ENCODE measurements at places on chromosomes 3 and 15.

DNA sequence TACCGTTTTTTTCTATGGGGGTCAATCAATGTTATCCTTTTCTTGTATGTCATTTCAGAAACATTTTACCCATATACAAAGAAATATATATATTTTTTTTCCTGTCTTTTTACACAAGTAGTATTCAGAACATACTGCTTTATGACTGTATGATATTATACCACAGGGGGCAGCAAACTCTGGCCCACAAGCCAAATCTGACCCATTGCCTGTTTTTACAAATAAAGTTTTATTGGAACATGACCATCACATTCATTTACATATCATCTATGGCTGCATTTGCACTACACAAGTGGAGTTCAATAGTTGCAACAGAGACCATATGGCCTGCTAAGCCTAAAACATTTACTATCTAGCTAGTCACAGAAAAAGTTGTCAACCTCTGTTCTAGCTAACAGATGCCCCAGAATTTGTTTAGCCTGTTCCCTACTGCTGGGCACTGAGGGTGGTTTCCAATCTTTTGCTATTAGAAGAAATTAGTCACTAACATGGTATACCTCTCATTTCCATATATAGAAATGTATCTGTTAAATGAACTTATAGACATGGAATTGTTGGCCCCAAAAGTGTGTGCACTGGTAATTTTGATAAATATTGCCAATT lies 57.7 kb downstream of the BFSP2 start:
- DNase-seq = no peak

DNA sequence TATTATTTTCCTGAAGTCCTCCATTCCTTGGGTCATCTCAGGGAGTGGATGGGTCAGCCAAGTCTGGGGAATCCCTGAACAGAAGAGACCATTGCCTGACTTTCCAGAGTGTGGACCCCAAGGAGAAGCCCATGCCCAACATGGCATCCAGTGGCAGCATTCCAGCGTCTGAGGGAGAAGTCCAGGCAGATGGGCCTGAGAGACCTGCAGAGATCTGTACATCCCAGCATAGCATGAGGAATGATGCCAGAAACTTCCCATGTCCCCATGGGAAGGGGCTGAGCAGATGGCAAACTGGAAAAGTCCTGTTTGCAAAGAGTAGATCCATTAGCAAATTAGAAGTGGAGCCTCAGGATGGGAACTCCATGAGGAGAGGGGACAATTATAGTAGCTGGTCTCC lies 17.6 kb upstream of the COLQ start:
- no peak for DNase-seq

- no peak for DNase-seq
Observed at GRCh38 chr3:149373235-149374125, 4.0 kb downstream of the TM4SF1 start.

DNA sequence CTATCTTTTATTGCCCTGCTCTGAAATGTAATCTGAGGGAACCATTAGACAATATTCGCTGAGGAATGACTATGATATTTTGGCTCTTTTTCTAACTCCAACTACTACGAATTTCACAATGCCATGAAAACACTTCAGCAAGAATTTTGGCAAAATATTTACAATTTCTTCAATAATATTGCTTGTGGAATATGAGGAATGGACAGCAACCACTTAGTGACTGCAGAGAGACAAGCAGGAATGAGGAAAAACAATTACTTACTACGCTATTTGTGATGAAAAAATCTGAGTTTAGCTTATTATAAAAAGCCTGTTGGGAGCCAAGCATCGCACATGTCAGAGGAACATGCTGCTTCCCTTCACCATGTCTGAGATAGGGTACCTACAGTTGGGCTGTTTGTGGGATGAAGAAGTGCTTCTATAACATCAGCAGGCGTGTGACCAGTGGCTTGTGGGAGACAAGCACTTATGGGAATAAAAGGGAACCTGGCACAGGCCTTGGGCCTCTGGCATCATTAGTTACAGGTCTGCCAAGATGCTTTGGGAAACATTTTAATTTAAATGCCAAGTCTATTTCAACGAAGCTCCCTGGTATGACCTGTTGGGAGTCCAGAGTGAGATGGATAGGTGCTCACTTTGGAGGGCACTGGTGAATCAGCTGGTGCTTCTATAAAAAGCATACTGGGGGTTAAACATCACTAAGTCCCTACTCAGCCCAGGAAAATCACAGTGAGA lies 2.7 kb upstream of the PLCL2 start:
- no peak for DNase-seq

DNA sequence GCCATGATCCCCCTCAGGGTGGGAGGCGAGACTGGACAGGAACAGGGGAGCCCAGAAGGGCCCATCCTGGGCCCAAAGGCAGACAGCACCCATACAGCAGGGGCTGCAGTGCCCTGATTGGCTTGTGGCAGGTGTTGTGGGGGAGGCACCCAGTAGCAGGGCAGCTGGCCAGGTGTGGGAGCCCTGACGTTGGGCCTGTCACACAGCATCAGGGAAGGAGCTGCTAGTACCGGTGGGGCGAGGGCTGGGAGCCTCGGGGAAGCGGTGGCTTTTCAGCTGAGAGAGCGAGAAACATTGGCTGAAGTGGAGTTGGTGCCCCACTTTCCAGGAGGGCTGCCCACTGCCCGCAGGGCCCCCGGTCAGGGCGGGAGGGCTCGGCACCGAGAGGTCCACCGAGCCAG lies 19.7 kb upstream of the CYP11A1 start:
- DNase-seq = no peak

- DNase-seq = no peak
Observed at GRCh38 chr3:17553080-17553479, 189.4 kb downstream of the TBC1D5 start.

DNA sequence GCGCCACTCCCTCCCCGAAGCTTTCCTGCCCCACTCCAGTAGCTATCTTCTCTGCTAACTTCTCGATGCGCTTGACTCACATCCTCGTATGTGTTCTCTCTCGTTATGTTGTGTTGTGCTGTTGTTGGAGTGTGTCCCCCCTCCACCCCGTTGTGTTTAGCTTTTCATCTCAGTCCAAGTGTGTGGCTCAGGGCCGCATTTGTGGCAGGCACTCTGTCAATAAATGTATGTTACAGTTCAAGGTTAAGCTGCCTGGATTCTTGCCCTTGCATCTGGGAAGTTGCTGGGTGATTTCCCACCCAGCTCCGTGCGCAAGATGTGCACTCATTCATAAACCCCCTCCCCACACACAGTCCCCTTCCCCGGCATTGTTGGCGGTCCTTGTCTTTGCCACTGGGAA lies 71.9 kb downstream of the PGPEP1L start:
- no peak for DNase-seq

DNA sequence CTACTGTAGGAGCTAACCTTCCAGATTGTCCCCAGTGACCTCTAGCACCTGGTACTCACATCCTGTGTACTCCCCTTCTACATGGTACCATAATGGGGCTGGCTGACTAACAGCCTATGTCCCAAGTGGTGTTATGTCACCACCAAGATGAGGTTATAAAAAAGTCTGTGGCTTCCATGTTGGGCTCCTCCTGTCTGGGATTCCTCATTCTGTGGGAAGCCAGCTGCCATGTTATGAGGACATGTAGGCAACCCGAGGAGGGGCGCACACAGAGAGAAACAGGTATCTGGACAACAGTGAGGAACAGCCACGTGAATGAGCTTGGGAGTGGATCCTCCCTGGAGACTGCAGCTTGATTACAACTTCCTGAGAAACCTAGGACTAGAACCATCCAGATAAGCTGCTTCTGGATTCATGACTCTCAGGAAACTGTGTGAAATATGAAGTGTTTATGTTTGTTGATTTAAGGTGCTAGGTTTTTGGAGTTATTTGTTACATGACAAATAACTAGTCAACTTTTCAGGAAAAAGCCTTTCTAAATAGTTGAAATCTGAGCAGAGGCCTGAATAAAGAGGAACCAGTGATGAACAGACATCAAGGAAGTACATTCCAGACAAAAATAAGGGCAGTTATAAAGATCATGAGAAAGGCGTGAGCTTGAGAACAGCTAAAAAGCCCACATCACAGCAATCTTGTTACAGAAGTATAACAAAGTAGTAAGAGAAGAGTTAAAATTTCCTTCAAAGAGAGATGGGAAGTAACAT lies 21.7 kb downstream of the GOLIM4 start:
- DNase-seq = no peak

GRCh38 chr15:92715758-92716157 lies 60.2 kb upstream of the FAM174B start:
- no peak for DNase-seq

DNA sequence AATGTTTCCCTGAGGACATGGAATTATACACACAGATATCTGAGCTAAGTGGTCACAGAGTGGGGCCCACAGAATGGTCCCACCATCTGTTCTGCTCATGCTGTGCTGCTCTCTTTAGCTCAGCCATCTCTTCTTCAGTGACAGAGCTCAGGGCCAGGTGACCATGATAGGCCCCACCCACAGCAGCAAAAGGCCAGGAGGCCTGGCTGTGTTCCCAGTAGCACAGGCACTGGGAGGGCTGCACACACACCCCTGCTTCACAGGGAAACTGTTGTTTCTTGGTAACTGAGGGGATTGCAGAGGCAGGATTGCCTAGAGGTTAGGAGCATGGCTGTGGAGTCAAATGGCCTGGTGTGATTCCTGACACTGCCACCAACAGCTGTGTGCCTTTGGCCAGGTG lies 4.8 kb upstream of the FBXW12 start:
- no peak for DNase-seq

DNA sequence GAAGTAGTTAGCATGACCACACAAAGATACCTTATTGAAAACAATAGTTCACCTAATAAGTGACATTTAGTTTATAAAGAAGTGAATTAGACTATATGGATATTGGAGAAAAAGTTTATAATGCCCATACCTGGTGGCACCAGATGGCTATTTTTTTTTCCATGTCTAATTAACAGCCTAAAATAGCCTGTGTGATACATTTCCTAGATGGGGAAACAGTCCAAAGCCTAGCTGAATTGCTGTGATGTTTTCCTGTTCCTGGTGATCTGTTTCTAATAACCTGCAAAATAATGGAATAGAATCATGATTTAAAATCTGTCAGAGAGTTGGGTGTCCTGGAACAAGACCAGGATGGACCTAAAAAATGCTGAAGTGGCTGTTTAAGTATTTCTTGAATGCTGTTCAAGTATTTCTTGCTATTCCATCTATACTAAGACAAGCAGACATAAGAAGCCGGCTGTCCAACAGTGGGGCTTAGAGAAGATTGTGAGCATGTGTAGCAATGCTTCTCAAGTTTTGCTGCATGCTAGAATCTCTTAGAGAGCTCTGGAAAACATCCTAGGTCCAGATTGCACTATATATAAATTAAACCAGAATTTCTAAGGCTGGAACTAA lies 31.3 kb downstream of the LRRC3B start:
- no peak for DNase-seq

DNA sequence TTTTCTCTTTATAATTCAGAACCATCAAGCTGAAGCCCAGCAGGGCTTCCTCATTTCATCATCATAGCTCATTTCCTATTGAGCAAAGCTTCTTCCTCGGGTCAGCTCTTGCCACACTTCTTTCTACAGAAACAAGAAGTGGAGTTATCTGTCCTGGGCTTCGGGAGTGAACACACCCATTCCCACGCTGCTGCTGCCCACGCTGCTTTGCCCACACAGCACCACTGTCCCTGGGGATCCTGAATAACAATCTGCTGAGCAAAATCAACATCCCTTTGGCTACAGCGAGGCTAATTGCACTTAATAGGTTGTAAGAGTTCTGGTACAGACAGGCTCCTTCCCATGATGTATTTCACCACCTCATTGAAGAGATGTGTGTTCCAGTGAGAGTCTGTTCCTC lies 23.7 kb downstream of the CEP19 start:
- no peak for DNase-seq

DNA sequence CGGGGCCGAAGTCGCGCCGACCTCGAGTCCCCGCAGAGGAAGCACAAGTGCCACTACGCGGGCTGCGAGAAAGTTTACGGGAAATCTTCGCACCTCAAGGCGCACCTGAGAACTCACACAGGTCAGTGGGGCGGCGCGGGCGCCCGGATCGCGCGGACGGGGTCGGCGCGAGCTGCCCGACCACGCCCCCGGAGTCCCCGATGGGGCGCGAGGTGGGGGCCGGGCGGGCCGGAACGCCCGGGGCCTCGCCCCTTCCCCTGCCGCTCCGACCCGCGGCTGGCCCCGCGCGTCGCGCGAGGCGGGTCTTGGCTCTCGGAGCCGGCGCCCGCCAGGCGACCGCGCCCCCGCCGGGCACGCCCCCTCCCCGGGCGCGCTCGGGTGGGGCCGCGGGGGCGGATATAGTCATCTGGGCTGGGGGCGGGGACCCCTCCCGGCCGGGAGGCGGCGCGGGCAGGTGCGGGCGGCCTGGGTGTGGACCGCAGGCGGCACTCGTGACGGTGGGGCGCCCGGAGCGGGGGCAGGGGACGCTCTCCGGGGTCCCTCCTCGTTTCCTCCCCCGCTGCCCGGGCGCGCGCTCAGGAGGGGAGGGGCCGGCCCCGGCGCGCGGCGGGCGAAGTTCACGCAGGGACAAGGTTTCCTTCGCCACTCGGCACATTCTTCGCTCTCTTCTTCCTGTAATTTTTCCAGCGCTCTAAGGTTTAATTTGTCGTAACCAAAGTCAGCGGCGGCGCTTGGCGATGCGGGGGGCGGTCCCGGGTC lies 1.2 kb downstream of the KLF13 start:
- peak; percentile 80 for DNase-seq

- DNase-seq = no peak
Observed at GRCh38 chr3:42071904-42072812, 19.0 kb upstream of the TRAK1 start.

GRCh38 chr3:110381992-110382391 lies 689.6 kb upstream of the NECTIN3 start:
- no peak for DNase-seq

GRCh38 chr15:40468898-40469331 lies 1.9 kb upstream of the CHST14 start:
- DNase-seq = no peak

GRCh38 chr15:52020221-52021085 lies 1.4 kb downstream of the MAPK6 start:
- DNase-seq = no peak

DNA sequence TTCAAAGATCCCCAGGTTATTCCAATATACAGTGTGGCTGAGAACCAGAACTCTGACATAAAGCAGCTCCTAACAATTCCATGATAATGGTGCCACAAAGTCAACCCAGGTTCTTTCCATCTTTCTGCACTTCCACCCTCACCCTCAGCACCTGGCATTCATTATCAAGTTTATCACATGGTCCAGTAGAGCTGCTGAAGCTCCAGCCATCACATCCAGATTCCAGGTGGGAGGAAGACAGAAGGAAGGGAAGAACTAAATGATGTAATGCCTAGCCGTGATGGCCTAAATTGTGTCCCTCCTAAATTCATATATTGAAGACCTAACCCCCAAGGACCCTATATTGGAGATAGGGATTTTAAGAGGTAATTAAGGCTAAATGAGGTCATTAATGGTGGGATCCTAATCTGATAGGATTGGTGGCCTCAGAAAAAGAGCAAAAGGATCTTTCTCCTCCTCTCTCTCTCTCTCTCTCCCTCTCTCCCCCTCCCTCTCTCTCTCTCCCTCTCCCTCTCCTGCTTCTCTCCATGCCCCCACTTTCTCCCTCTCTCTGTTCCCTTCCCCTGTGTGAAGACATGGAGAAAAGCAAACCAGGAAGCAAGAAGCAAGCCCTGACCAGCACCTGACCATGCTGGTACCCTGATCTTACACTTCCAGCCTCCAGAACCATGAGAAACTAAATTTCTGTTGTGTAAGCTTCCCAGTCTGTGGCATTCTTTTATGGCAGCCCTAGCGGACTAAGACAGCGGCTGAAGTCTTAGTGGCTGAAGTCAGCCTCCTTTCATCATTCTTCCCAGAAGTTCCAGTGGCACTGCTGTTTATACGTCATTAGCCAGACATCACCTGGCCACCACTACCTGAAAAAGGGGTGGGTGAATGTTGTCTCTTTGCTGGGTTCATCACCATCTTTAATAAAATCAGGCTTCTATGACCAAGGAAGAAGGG lies 369.7 kb upstream of the PROK2 start:
- no peak for DNase-seq

- DNase-seq = no peak
Observed at GRCh38 chr3:191499307-191500080, 38.5 kb downstream of the PYDC2 start.

Data from activated B cell treated with CpG ODN at 0.5 μM for 24 hours (primary cell).